ENCODE measurements at places on chromosomes 3 and 15.

GRCh38 chr15:101651554-101652097, 555 bp downstream of the TM2D3 start:
- DNase-seq: no peak

- DNase-seq: no peak
Measured at GRCh38 chr3:175336406-175337133, 477.4 kb downstream of the NAALADL2 start.

DNA sequence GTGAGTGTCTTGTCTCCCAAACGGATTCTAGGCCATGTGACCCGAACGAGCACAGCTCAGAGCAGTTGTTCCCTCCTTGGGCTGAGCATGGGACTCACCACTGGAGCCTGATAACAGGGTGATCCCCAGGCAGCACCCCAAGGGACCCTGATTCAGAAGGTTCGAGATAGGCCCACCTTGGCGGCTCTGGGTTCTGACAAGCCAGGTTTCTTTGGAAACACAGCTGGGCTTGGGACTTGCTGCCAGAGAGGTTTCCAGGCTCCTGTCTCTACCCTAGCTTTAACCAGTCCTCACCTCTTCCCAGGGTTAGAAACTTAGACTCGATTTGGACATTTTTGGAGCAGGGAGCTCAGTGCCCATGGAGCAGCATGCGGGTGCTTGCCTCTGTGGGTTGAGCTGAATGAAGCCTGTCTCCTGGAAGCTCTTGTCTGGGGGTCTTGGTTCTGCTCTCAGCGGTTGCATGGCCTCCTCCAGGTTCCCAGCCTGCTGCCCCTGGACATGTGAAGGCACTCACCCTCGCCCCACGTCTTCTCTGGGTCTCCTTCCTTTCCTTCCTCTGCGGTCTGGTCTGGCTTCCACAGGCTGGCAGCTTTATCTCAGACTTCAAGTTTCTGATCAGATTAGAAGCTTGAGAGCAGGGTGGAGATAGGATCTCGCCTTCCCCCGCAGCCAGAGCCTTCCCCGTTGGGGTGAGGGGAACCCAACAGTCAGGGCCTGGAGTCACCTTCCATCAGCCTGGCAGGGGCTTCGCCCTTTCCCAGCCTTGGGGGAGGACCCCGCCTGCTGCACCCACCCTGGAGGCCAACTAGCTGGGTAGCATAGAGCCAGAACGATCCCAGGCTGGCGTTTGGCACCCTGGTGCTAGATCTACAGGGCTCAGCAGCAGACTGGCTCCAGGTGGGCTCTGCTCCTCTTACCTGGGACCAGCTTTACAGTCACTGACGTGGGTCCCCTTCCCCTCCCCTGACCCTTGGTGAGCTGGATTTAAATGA, 21.0 kb downstream of the PAQR5 start:
- DNase-seq: no peak

DNA sequence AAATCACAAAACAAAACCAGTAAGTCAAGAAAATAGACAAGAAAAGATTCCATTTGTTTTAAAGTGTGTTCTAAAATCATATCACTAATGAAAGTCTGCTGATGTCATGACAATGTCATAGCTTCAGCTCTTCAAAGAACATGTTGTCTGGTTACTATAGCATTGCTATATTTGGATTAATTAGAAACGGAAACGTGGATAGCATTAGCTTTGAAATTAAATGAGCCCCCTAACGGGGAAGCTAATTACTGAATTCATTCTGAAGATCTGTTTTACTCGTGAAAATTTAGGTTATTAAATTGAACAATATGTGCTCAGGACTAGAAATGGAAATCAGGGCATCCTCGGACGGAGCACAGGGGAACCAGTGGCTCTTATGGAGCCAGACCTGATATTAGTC, 316.7 kb upstream of the AGTR1 start:
- no peak for DNase-seq

- no peak for DNase-seq
Measured at GRCh38 chr15:40843261-40843884, 475 bp upstream of the SPINT1 start.

GRCh38 chr3:116140100-116140689, 305.1 kb downstream of the LSAMP start:
- DNase-seq: no peak

All from iPS-NIHi11 (cell line).